Activated T-cell treated with anti-CD3 and anti-CD28 coated beads, Interleukin-2, amount 50 U/mL, for 48 hours (primary cell): ENCODE measurements at places on chromosomes 5 and 9.

- DNase-seq: no peak
Observed at GRCh38 chr5:96902876-96903275, 26.6 kb downstream of the ERAP2 start.

DNA sequence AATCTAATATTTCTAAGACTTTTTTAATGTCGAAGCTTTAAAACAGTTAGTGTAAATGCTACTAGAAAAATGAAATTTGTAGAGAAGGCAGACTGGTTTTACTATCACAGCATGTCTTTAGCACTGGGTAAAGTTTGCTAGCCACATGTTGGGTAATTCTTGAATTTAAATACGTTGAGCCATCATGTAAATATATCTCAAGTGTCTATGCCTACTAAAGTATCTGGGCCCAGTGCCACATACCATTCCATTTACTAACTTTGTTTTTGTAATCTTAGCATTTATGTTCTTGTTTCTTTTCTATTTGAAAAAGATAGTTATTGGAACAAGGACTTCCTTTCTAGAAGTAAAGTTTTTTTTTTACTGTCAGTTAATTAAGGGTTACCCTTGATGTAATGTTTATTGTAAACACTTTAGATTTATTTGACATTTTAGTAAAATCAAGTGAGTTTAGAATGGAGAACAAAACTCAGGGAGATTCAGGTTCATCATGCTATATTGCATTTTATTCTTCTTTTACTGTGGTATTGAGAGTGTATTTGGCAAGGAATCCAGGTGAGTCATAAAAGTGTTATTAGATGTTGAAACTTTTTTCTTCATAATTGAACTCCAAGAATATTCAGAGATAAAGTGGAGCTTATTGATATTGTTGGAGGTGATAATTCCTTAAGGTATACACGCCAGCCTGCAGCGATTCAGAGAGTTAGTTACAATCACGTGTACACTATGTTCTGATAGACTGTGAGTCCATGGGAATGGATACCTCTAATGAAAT is 182.4 kb downstream of the CCDC171 start:
- DNase-seq: no peak

- no peak for DNase-seq
Observed at GRCh38 chr9:124012368-124013301, 1.1 kb downstream of the LHX2 start.

DNA sequence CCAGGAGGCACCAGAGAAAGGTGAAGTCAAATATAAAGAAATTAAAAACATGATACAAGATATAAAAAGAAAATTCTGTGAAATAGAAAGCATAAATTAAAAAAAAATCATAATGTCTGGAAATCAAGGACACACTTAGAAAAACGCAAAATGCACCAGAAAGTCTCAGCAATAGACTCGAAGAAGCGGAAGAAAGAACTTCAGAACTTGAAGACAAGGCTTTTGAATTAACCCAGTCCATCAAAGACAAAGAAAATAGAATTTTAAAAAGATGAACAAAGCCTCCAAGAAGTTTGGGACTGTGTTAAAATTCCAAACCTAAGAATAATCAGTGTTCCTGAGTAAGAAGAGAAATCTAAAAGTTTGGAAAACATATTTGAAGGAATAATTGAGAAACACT is 168.3 kb downstream of the PRR16 start:
- DNase-seq: no peak
